GM10248 (cell line): ENCODE measurements at places on chromosomes 16 and 17.

DNA sequence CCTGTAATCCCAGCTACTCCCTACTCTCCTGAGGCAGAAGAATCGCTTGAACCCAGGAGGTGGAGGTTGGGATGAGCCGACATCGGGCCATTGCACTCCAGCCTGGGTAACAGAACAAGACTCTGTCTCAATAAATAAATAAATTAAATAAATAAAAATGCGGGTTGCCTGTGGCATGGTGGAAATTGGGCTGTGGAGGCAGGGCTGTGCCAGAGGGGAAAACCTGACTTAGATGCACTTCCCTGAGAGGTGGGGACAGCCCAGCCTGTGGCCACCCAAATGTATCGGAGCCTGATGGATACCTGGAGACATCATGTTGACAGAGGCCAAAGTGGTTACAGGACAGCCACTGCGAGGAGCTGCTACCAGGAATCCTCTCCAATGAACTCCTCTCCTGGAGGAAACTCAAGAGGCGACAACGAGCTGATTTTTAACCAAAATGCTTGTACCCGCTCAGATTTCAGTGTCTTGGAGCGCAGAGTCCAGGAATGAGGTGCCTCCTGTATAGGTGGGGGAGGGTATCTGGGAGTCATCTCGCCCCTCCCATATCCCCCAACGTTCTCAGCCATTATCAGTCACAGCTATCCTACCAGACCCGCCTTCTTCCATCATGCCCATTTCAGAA, 32.3 kb downstream of the DDX19A start:
- no peak for DNase-seq

DNA sequence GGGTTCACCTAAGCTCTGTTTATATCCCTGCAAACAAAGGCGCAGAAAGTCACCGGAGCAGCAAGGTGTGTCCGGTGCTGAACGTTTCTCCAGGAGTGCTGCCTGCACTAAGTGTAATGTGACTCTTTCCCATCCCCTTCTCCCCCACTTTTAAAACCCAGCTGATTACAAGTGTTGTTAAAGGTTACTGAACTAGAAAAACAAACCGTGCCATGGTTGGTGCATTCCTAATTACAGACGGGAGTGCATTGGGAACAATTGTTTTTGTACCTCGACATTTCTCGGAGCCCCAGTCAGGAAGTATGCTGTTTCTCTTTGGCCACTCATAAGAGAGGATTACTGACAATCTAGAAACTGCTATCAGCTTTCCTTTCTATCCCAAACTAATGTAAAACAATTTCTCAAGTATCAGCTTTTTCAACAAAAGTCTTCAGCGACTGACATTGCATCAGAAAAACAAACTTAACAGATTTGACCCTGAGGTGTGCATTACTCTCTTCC, 441.0 kb upstream of the SALL1 start:
- no peak for DNase-seq

- DNase-seq: no peak
Observed at GRCh38 chr17:32126325-32126724, 16.0 kb upstream of the RHOT1 start.

- DNase-seq: no peak
Observed at GRCh38 chr16:55661941-55662643, 6.3 kb downstream of the SLC6A2 start.

DNA sequence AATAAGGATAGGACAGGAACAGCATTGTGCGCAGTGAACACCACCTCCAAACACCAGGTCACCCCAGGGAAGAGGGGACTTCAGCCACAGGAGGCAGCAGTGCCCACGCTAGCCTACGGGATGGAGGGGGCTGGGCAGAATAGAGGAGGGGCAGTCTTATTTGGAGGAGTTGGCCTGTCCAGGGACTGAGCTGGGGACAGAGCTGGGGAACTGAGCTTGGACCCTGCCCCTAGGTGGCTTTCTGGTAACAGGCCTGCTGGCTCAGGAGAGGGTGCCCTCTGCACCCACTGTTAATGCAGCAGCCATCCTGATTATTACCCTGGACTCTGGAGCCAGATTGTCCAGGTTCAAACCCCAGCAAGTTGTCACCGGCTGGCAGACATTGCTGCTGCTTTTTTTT, 9.3 kb downstream of the CCDC102A start:
- DNase-seq: no peak

DNA sequence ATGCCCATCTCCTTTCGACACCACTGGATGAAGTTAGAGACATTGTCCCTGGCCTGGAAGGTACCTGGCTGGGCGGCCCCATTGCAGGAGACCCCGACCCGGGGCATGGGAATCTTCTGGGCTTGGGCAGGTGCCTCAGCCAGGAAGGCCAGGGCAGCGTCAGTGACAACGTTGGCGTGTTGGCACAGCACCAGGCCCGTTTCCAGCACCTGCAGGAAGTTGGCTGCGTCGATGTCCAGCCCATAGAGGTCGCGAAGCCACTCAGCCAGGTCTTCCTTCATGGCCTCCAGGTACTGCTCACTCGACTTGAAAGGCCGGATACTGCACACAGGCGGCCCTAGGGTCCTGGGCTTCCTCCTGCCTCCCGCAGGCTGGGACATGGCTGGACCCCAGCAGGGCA, 568 bp downstream of the GAS2L2 start:
- DNase-seq: no peak

GRCh38 chr17:35932586-35932985, 2.0 kb upstream of the RDM1 start:
- no peak for DNase-seq

DNA sequence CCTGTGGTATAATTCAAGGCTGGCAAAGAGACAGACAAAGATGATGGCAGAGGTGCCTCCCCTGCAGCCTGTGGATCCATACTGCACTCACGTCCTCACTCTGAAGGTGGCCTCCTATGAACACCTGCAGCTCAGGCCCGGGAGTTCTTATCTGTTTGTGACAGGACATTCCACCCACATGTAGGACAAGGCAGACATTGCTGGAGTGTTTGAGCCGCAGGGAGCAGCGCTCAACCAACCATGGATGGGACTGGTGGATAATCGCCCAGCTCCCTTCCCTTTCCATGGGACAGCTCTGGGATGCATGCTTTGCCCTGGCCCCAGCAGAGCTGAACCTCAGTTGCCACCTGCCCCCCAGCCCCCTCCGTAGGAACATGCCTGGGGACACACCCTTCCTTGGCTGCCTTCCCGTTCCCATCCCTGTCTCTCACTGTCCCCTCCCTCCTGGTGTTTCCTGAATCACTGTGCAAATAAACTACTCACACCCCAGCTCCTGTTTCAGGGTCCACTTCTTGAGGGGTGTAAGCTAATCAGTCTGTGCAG, 22.2 kb downstream of the ITPRIPL2 start:
- DNase-seq: no peak
